Breast epithelium (tissue), 4 donors: ENCODE measurements at places on chromosomes 5 and 9. TPM values are rescaled to one million over a fixed set of nuclear protein-coding genes. Genes with fewer than 3 reads are reported as not detected.

The PCA3 gene
- total RNA-seq, result not detected

The RASEF gene
- 50.1 TPM for total RNA-seq

The NAIP gene
- total RNA-seq, result 37.7 TPM

The PCDH1 gene
- total RNA-seq, result 72.7 TPM

The EGFLAM gene
- total RNA-seq, result 30.5 TPM

The SLC35A4 gene
- 20.3 TPM for total RNA-seq

The GFPT2 gene
- total RNA-seq, result 60.0 TPM

- peak overlapping the region; percentile 91 for H3K27ac ChIP-seq
- H3K4me3 ChIP-seq, result no peak overlapping the region
- H3K27me3 ChIP-seq, result no peaks in the 10 kb centered on the region
- peaks cover 41% of the 10 kb centered on the region for H3K4me1 ChIP-seq
These were observed 3.1 kb downstream of the NINJ1 start for GRCh38 chr9:93130861-93131481.

- no peak for DNase-seq
- no peaks in the 10 kb centered on the region for H3K27me3 ChIP-seq
- H3K4me3 ChIP-seq, result no peak overlapping the region
- H3K36me3 ChIP-seq, result no peaks in the 10 kb centered on the region
- peak overlapping the region; percentile 81 for H3K27ac ChIP-seq
These were observed 51.0 kb downstream of the PTPDC1 start for GRCh38 chr9:94135222-94135621.

- H3K27ac ChIP-seq, result no peak overlapping the region
- no peaks in the 10 kb centered on the region for H3K27me3 ChIP-seq
- no peaks in the 10 kb centered on the region for H3K4me1 ChIP-seq
- H3K36me3 ChIP-seq, result no peaks in the 10 kb centered on the region
- no peak overlapping the region for H3K4me3 ChIP-seq
These were observed 45.6 kb downstream of the S1PR3 start for GRCh38 chr9:89036891-89037290.

DNA sequence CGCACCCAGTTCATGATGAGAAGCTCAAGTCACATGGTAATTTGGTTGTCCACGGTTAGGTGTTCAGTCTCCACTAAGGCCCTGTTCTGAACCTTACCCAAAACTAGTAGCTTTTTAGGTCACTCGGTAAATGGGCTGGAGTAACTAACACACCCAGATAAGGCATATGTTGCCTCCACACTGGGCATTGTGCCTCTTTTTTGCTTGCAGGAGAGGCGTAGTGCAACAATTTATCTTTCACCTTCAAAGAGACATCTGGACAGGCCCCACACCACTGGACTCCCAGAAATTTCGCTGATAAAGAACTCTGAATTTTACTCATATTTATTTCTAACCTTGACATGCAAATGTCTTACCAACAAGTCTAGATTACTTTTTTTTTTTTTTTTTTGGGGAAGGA lies 16.8 kb upstream of the PTGES start:
- no peaks in the 10 kb centered on the region for H3K4me1 ChIP-seq
- H3K4me3 ChIP-seq, result no peak overlapping the region
- H3K27me3 ChIP-seq, result no peaks in the 10 kb centered on the region
- no peak for DNase-seq

GRCh38 chr5:2666081-2666480 lies 85.4 kb downstream of the IRX2 start:
- H3K4me3 ChIP-seq, result no peak overlapping the region
- no peaks in the 10 kb centered on the region for H3K27me3 ChIP-seq
- no peaks in the 10 kb centered on the region for H3K36me3 ChIP-seq
- no peak for DNase-seq

DNA sequence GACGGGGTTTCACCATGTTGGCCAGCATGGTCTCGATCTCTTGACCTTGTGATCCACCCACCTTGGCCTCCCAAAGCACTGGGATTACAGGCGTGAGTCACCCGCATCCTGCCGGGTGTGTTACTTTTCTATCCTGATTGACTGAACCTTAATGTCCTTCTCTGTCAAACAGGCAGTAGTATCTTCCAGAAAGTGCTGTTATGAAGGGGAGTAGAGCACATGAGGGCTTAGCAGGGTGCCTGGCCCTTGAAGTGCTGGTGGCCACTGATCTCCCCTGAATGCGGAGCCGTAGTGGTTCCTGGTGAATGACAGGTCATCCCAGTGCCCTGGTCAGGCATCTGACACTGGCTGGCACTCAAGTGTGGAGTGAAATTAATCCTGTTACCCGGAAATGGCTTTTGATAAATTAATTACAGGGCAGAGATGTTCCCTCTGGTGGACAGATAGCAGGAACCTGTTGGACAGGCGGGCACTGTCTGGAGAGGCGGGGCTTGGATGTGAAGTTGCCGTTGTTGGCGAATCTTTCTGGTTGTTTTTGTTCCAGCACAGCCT lies 28.4 kb downstream of the PRRC2B start:
- no peaks in the 10 kb centered on the region for H3K27me3 ChIP-seq
- DNase-seq, result peak; percentile 82
- peaks cover 17% of the 10 kb centered on the region for H3K4me1 ChIP-seq
- no peak overlapping the region for H3K4me3 ChIP-seq

GRCh38 chr5:177043958-177044357 lies 21.5 kb downstream of the ZNF346 start:
- no peaks in the 10 kb centered on the region for H3K27me3 ChIP-seq
- no peak overlapping the region for H3K4me3 ChIP-seq
- DNase-seq, result no peak
- no peaks in the 10 kb centered on the region for H3K36me3 ChIP-seq

DNA sequence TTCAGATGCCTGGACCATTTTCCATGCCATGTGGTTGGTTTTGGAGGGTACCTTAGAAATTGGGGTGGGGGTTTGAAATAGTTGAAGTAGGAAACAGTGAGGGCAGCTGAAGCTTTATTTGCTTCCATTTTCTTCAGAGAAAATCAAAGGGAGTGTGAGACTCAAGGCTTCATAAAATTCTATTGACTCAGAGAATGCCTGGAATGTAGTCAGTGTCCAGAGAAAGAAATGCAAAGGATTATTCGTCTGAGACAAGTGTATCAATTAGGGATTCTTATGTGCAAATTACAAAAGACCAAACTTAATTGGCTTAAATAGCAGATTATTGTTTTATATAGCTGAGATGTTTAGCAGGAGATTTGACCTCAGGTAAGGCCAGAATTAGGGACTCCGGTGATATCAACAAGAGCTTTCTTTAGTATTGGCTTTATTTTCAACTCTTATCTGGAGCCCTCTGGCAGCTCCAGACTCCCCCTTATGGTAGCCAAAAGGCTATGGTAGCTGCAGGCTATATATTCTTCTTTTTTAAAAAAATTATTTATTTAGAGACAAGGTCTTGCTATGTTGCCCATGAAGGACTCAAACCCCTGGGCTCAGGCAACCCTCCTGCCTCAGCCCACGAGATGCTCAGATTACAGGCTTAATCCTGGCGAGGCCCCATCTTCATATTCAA lies 38.9 kb downstream of the PTTG1 start:
- no peak overlapping the region for H3K4me3 ChIP-seq
- no peaks in the 10 kb centered on the region for H3K27me3 ChIP-seq
- no peaks in the 10 kb centered on the region for H3K4me1 ChIP-seq
- no peak for DNase-seq
- H3K36me3 ChIP-seq, result no peaks in the 10 kb centered on the region

- no peaks in the 10 kb centered on the region for H3K4me1 ChIP-seq
- no peak overlapping the region for H3K4me3 ChIP-seq
- no peaks in the 10 kb centered on the region for H3K36me3 ChIP-seq
- H3K27ac ChIP-seq, result no peak overlapping the region
- H3K27me3 ChIP-seq, result no peaks in the 10 kb centered on the region
These were observed 396.0 kb downstream of the MLLT3 start for GRCh38 chr9:20226345-20226744.

DNA sequence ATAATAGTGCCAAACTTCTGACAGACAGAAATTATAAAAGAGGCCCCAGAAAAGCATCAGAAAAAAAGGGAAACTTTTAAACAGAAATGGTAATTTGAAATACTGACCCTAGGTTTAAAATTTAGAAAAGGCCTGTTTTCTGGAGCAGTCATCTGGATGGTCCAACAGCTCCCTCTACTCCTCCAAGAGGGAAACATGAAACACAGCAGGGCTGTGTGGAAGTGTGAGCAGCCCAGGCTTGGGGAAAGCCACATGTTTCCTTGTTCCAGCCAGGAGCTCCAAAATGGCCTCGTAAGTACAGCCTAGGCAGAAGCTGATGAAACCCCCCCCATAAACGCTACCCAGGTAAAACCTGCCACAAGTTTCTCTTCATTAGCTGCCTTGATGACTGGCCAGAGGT lies 499.3 kb upstream of the ADAMTS16 start:
- no peak for DNase-seq
- H3K4me3 ChIP-seq, result no peak overlapping the region
- no peaks in the 10 kb centered on the region for H3K4me1 ChIP-seq
- H3K36me3 ChIP-seq, result no peaks in the 10 kb centered on the region
- no peak overlapping the region for H3K27ac ChIP-seq
- H3K27me3 ChIP-seq, result no peaks in the 10 kb centered on the region

GRCh38 chr5:39138892-39139291 lies 64.7 kb upstream of the RICTOR start:
- no peak for DNase-seq
- H3K36me3 ChIP-seq, result no peaks in the 10 kb centered on the region
- no peaks in the 10 kb centered on the region for H3K27me3 ChIP-seq
- no peaks in the 10 kb centered on the region for H3K4me1 ChIP-seq
- no peak overlapping the region for H3K4me3 ChIP-seq
- H3K27ac ChIP-seq, result no peak overlapping the region

GRCh38 chr5:80231243-80231642 lies 24.6 kb downstream of the SERINC5 start:
- H3K4me3 ChIP-seq, result no peak overlapping the region
- H3K27ac ChIP-seq, result no peak overlapping the region
- no peaks in the 10 kb centered on the region for H3K36me3 ChIP-seq
- H3K27me3 ChIP-seq, result no peaks in the 10 kb centered on the region
- no peak for DNase-seq
- peaks cover 4% of the 10 kb centered on the region for H3K4me1 ChIP-seq

DNA sequence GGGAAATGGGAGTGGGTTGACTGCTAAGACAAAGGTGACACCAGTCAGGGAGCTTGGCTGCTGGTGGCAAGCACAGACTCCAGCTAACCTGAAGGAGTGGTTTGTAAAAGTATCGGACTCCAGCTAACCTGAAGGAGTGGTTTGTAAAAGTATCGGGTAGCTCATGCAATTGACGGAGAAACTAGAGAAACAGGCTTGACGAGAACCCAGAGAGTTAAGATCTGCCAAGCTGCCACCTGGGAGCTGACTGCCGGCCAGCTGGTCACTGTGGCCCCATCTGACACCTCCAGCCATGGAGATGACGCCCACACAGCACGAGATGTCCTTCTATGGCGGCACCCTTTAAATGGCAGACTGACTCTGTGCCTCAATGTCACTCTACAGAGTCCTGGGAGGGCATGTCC lies 28.3 kb upstream of the CRB2 start:
- H3K27me3 ChIP-seq, result no peaks in the 10 kb centered on the region
- DNase-seq, result peak; percentile 87
- no peak overlapping the region for H3K4me3 ChIP-seq
- no peaks in the 10 kb centered on the region for H3K36me3 ChIP-seq
